ENCODE measurements at places on chromosomes 2 and 18.

- no peak for DNase-seq
These were observed 242.1 kb upstream of the OSR1 start for GRCh38 chr2:19600506-19600905.

DNA sequence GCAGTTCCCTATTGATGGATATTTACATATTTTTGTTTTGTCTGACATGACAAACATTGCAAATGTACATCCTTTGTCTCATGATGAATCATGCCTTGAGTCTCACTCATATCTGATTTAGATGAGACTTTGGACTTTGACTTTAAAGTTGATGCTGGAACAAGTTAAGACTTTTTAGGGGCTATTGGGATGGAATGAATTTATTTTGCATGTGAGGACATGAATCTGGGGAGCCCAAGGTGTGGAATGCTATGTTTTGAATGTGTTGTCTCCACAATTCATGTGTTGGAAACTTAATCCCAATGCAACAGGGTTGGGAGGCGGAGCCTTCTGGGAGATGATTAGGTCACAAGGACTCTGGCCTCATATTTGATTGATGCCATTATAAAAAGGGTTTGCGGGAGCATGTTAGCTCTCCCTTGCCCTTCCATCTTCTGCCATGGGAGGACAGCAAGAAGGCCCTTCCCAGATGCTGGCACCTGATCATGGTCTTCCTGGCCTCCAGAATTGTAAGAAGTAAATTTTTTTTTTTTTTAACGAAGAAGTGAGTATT is 29.1 kb upstream of the INO80D start:
- DNase-seq: no peak

DNA sequence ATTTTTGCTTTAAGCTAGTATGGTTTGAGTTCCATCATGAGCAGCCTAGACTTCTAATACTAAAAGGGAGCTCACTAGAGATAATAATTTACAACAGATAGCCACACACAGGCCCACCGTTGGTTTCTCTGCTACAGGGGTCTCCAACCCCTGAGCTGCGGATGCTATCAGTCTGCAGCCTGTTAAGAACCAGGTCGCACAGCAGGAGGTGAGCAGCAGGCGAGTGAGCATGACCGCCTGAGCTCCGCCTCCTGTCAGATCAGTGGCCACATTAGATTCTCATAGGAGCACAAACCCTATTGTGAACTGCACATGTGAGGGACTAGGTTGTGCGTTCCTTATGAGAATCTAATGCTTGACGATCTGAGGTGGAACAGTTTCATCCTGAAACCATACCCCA is 150.6 kb downstream of the HRH4 start:
- DNase-seq: no peak

DNA sequence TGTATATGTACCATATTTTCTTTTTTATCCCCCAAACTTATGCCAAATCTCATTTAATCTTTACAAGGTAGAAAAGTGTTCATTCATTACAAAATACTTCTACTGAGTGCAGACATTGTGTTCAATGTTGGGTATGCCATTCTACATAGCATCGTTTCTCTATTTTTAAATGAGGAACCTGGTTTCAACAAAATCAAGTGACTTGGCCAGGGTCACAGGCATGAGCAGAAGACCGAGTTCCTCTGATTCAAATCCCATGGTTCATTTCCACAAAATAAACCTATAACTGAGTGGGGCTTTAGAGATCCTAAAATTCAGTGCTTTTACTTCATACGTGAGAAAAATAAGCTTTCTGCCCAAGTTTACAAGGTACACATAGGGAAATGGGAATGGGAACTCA is 81.4 kb upstream of the RASGRP3 start:
- no peak for DNase-seq

- DNase-seq: no peak
These were observed 9.5 kb downstream of the KCNK3 start for GRCh38 chr2:26702025-26702424.

- DNase-seq: no peak
These were observed 54.0 kb downstream of the ADI1 start for GRCh38 chr2:3465328-3465727.

GRCh38 chr2:23871206-23871605 is 55.7 kb downstream of the ATAD2B start:
- no peak for DNase-seq

DNA sequence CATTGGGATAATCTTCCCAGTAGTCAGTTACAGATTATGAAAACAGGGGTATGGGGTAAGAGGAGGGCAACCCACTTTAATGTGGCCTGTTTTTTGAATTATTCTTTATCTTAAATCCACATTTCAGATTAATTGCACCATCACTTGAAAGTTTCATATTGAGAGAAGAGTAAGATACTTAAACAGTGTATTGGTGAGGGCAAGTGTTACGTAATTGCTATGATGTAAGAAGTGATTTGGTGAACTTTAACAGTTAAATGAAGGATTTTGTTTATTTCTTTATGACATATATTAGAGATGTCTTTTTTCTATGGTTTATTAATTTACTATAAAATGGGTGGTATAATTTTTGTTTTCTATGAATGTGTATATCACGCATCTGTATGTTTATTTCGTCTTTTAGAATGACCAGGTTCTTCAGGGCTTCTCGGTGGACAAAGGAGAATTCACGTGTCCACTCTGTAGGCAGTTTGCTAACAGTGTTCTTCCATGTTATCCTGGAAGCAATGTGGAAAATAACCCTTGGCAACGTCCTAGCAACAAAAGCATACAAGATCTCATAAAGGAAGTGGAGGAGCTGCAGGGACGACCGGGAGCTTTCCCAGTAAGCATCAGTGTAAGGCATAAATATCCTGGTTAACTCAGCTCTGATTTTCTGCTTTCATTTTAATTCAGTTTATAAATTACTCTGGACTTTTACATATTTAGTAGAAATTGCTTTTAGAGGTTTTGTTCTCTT is 171.2 kb upstream of the MYO3B start:
- DNase-seq: no peak

DNA sequence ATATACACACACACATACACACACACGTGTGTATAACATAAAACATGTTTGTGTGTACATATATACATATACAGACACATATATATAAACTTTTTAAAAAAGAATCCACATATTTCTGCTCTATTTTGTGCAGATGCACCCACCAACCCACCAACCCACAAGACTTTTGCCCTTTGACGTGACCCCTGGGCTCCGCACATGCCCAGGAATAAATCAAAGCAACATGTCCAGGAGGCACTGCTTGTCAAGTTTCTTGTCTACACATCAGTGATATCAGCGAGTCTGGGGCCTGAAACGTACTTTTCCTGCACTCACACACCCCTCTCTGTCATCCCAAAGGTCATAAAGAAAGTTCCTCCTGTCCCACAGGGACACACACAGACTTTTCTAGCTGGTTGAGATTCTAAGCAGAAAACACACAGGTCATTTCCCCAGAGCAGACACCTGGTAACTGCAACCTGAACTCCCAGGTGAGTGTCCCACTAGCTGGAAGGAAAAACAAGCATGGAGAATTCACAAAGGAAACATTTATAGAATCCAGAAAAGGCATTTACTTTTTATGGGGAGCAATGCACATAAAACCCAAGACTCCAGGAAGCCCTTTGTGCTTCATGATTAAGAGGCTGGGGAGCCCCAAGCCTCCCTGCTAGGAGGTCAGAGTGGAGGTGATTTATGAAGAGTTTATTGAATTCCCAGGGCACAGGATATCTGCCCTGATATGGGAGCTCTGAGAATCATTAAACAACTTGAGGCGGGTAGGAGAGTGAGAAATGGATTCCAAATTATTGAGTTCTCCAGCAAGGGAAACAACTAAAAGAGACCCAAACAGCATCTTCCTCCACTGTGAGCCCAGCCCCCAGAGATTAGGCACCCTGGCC is 211.6 kb downstream of the MGAT5 start:
- DNase-seq: no peak

GRCh38 chr2:203591642-203592041 is 56.5 kb upstream of the RAPH1 start:
- no peak for DNase-seq

DNA sequence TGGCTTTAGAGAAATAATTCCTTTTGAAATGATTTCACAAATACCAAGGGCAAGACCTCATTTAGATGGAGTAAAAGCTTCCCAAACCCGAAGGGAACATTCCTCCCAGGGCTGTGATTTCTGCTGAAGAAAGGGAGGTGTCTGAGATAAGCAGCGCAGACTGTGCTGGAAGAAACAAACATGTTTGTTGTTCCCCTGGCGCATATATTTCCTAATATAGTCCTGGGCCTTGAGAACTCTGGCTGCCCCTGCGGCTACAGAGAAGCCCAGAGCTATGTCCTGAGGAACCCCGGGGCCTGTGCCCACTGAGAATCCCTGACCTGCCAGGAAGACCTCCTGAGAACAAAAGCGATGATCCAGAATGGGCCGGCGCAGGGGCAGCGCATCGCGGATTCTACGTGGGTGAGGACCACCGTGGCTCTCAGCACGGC is 372.6 kb upstream of the NT5C1B start:
- DNase-seq: no peak

DNA sequence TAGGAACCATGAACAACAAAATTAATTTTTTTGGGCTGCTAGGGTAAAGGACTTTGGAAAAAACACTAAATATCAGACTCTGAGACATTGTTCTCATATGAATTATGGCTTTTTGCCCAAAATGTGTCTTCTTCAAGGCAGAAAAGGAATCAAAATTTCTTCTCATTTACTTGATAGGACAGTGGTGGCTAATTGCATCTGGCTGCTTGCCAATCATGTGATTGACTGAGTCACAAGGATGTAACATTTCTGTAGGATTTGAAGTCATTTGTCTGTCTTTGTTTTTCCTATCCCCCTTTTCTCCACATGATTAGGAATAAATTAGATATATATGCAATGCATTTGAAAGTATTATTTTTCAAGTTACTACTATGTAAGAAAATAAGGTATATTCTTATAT is 130.2 kb downstream of the SLC4A10 start:
- no peak for DNase-seq

- DNase-seq: no peak
These were observed 34.8 kb upstream of the RND3 start for GRCh38 chr2:150522269-150522668.

DNA sequence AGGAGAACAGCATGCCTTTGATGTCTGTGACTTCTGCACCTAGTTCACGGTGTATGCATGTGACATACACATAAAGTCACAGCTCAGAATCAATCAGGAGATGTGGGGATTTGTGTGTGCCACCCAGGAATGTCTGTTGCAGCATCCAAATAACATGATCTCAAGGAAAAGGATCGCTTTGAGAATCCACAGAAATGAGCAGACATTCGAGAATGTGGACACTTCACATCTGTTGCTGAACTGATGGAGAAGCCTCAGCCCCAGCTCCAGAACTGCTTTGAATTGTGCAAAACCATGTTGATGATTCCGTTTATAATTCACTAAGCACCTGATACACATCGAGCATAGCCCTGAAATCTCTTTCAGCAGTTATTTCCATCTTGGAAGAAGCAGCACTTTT is 208.6 kb downstream of the CMPK2 start:
- DNase-seq: no peak

- DNase-seq: no peak
These were observed 346.8 kb downstream of the ANAPC1 start for GRCh38 chr2:111537078-111537655.

GRCh38 chr2:142052220-142052863 is 78.5 kb downstream of the LRP1B start:
- DNase-seq: no peak

- no peak for DNase-seq
These were observed 15.4 kb upstream of the RMC1 start for GRCh38 chr18:23487738-23488570.

GRCh38 chr2:230343747-230344146 is 16.8 kb downstream of the SP140L start:
- no peak for DNase-seq

- DNase-seq: no peak
These were observed 147.6 kb downstream of the ESCO1 start for GRCh38 chr18:21452796-21453510.

DNA sequence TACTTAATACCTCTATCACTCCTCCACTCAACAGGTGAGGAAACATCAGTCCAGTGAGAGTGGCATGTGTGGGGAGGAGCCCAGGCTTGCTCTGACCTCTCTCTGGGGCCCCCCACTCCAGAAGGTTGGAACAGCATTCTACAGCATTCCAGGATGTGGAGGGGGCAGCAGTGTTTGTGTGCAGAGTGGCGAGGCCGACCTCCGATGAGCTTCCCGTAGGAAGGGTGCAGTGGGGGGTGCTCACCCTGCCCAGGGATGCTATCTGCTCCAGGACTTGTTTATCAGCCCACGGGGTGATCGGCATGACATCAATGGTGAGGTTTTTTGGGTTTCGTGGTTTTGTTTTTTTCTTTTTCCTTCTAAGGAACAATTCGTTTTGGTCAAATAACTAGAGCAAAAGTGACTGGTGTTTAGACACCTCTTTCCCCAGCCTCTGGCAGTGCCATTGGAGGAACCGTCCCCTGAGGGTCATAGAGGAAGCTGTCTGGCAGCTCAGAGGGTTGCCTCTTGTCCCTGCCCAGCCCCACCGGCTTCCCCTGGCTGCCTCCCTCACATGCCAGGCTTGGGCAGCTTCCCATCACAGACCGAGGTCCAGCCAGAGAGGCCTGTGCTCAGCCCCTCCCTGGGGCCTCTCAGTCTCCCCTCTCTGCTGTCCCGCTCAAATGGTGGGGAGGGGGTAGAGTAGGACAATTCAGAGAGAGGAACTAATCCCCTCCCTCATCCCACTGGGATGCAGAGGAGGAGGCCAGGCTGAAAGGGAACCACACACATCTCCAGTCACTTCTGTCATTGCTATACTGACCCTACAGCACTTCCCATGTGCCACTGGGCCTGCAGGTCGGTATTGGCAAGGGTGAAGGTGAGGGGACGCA is 96.5 kb downstream of the ZFP36L2 start:
- no peak for DNase-seq

- DNase-seq: no peak
These were observed 143.2 kb upstream of the RND3 start for GRCh38 chr2:150630587-150631235.

DNA sequence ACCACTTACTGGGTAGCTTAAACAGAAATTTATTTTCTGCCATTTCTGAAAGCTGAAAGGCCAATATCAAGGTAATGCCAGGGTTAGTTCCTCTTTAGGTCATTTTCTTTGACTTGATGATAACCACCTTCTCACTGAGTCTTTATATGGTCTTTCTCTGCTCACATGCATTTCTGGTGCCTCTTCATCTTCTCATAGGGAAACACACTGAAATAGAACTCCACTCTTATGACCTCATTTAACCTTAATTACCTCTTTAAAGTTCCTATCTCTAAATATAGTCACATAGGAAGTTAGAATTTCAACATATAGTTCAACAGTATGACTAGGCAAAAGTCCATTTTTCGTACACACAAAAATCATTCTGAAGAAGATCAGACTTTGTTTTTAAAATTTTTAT is 616.8 kb upstream of the VRK2 start:
- DNase-seq: no peak

GRCh38 chr2:102365763-102366162 is 10.2 kb downstream of the IL18R1 start:
- no peak for DNase-seq

GRCh38 chr2:190722835-190723234 is 74.0 kb downstream of the NAB1 start:
- no peak for DNase-seq
